ENCODE measurements at places on chromosomes 3 and 15.

GRCh38 chr3:155093261-155093660 lies 13.1 kb downstream of the MME start:
- no peak for DNase-seq

GRCh38 chr3:46989146-46989810 lies 9.8 kb downstream of the NBEAL2 start:
- DNase-seq, result no peak

GRCh38 chr3:182936918-182937285 lies 43.4 kb downstream of the DCUN1D1 start:
- DNase-seq, result no peak

- no peak for DNase-seq
These were observed 73.2 kb downstream of the CLSTN2 start for GRCh38 chr3:140007911-140008869.

GRCh38 chr3:188557235-188557634 lies 403.3 kb downstream of the LPP start:
- DNase-seq, result no peak

DNA sequence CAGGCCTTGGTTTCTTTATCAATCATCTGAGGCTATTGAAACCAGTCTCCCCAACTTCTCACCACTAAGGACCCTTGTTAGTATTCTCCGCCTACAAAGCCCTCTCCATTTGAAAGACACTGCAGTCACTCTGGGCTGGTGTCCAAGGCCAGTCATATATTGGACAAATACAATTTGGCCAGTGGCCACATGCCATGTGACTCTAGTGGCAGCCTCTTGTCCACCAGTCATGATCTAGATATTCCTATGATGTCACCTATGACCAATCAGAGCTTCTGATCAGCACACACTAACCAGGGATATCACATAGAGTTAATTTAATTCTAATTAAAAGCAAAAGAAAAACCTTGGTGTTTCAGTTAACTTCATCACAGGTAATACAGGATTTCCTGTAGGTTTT lies 68.2 kb downstream of the RAB11A start:
- no peak for DNase-seq
